ENCODE measurements at places on chromosomes 6 and 20. TPM values are rescaled to one million over a fixed set of nuclear protein-coding genes. Genes with fewer than 3 reads are reported as not detected.

Gene CNBD2
- total RNA-seq, result 1.8 TPM

Gene COL12A1
- total RNA-seq, result 119 TPM

DNA sequence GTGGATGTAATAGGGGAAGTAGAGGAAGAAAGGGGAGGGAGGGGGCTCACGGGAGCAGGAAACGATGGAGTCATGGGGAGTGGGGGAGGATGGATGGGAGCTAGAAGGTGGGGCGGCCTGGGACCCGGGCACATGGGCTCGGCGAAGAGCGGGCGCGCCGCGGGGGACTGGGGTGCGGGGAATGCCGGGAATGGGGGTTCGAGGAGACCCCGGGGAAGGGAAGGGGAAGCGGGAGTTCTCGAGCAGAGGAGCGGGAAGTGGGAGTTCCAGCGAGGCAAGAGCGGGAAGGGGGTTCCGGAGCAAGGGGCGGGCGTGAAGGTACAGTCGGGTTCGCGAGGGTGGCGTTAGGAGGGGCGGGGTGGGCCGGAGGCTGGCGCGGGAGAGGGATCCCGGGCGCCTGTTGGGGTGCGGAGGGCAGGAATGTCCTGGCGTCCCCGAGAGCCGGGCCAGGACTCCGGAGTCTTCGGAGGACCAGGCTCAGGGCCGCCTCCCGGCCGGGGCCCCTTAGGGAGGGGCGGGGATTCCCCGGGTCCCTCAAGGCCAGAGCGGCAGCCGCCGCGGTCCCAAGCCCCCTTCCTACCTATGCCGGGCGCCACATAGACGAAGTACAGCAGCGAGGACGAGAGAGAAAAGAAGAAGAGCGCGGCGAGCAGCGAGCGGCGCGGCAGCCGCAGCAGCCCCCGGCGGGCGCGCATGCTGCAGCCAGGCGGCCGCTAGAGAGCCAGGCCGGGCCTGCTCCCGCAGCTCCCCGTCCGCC is 504 bp downstream of the B4GALT5 start:
- DNase-seq, result no peak

GRCh38 chr20:22775671-22776139 is 191.3 kb upstream of the FOXA2 start:
- peak; percentile 95 for DNase-seq

- no peak for DNase-seq
Measured at GRCh38 chr6:20564777-20565176, 30.5 kb downstream of the CDKAL1 start.

- DNase-seq, result peak; percentile 30
Measured at GRCh38 chr6:17850281-17850680, 137.2 kb downstream of the KIF13A start.

DNA sequence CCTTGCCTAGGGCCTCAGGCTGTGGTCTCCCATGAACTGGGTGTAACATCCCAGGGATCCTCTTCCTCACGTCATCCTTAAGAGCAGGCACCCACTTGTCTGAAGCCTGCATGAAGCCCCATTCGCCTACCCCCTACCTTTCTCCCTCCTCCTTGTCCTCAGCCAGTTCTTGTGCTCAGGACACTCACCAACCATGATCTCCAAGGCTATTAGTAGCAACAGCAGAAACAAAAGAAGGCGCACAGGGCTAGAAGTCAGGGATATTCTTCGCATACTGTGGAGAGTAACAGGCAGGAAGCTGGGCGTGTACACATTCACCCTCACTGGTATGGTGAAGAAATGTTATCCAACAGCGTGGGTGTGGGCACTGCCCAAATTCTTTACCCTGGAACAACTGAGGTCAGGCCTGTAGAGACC is 7.3 kb downstream of the RAET1E start:
- DNase-seq, result peak; percentile 87

Data from foreskin keratinocyte (primary cell).